Sigmoid colon (tissue), 7 donors: ENCODE measurements at places on chromosomes 7 and 10. TPM values are rescaled to one million over a fixed set of nuclear protein-coding genes. Genes with fewer than 3 reads are reported as not detected.

DNA sequence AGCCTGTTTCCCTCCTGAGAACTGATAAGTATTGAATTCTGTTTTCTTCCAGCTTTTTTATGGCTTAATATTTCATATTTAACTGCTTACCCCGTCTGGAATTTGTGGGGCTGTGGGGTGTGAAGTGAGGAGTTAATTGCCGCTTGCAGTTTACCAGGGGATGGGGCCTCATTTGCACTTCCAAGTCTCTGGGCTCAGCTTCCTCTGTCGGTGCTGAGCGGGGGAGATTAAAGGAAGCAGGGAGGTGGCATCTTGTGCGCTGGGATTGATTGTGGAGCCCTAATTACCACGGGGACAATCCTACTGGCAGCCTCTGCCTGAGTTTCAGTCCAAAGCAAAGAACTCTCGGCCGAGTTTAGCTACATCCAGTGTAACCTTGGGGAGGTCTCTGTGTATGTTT lies 33.4 kb downstream of the ELFN1 start:
- no peak for DNase-seq

- no peak for DNase-seq
Observed at GRCh38 chr7:76057813-76058145, 9.9 kb downstream of the MDH2 start.

The AKR1C1 gene
- total RNA-seq = 14.6 TPM

DNA sequence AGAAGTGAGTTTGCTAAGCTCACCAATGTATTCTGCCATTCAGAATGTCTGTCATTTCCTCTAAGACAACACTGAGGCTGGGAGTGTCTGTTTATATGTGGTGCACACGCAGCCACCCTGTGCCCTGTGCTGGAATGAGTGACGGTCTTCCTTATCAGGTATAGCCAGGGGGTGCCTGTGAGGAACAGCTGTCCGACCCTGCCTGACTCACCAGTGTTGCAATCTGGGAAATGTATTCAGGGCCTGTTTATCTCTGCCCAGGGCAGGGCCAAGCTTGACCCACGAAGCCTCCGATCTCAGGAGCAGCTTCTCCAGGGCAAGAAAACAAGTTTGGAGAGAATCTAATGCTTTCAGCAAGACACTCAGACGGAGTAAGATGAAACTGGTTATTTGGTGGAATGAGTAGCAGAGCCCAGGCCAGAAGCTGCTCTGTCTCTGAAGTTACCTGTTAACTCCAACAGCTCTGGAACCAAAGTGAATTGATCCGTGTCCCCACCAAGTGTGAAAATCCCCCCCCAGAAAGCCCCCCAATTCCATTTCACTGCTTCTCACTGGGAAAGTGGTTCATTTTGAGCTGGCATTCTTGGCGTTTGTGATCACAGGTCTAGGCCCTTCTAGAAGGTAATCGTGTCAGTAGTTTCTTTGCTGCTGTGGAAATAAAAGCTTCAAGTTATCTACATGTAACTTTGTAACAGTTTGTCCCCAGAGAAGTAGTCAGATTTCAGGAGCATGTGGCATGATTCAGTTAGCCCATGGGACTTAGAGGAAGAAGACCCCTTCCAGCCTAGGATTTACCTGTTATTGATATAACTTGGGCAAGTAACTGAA lies 6.1 kb upstream of the UBE2H start:
- DNase-seq = peak; percentile 59

- no peak for DNase-seq
Observed at GRCh38 chr7:42445691-42446090, 208.7 kb upstream of the GLI3 start.

DNA sequence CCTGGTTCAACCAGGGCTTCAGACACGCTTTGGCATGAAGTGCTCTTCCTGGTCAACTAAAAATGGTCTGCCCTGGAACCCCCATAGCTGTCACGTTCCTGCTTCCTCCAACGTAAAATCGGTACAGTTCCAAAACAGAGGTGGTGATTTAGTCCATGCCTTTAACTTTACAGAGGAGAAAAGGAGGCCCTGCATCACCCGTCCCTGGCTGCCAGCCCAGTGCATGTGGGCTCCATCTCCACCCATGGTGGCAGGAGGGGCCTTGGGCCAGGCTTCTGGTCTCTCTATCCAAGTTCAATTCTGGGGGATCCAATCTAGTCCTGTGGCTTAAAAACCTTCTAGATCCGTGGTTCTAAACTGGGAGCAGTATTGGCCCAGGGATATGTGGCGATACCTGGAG lies 18.7 kb downstream of the ECHDC3 start:
- no peak for DNase-seq

The RAPGEF5 gene
- total RNA-seq = 17.4 TPM

DNA sequence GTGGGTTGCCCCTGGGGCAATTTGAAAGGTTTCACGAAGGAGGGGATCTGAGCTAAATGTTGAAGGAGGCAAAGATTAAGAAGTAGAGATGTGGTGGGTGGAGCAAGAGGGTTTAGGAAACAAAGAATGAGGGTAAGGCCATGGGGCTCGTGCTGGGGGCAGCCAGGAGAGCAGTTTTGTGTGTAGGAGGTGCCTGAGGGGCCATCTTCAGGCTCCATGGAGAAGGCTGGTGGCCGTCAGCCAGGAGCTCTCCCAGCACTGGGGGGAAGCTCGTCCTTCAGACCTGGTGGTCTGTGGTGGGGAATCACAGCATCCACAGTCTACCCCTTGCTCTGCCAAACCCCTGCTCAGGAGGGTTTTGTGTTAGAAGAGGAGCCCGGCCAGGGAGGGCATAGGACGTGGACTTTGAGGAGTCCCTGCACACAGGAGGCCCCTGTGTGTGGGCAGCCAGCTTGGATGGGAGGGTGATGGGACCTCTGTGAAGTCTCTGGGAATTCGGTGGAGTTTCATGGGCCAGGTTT lies 11.8 kb upstream of the CXCL12 start:
- DNase-seq = peak; percentile 32

The GIMAP7 gene
- total RNA-seq = 15.1 TPM

DNA sequence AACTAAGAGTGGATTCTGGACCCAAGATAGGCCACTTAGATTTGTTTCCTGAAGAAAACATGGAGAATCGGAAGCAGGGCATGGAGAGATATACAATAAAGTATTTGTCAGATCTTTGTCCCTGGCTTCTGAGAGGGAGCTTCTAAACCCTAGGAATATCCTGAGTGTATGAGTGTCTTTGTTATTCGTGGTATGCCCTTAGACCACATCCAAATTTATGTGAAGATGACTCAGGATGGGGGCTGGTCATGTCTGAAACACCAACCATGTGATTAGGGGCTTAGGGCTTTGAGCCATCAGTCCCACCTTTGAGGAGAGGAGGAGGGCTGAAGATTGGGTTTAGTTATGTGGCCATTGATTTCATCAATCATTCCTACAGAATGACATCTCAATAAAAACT lies 69.7 kb upstream of the PLPP4 start:
- no peak for DNase-seq

- DNase-seq = no peak
Observed at GRCh38 chr10:114058297-114058696, 14.6 kb downstream of the ADRB1 start.

GRCh38 chr7:79034730-79035129 lies 418.7 kb downstream of the MAGI2 start:
- DNase-seq = no peak

DNA sequence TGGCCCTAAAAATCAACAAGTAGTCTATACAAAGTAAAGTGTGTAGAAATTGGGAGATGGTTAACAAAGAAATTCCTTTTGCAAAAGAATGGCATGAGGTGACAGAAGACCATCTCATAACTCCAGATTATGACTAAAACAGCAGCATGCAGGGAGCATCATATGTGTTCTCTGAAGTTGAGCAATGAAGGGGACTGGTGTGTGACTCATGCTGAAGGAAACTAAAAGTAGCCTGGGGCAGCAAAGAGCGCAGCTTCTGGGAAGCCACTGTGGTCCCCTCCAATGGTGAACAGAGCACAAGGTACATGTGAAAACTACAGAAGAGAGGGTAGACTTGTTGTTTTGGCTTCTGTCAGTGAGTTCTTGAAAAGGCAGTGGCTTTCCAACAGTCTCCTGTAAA lies 133.4 kb downstream of the MACC1 start:
- DNase-seq = peak; percentile 74

GRCh38 chr10:114565066-114565465 lies 93.0 kb downstream of the ABLIM1 start:
- DNase-seq = no peak

- DNase-seq = no peak
Observed at GRCh38 chr10:13404305-13404759, 56.2 kb upstream of the SEPHS1 start.

DNA sequence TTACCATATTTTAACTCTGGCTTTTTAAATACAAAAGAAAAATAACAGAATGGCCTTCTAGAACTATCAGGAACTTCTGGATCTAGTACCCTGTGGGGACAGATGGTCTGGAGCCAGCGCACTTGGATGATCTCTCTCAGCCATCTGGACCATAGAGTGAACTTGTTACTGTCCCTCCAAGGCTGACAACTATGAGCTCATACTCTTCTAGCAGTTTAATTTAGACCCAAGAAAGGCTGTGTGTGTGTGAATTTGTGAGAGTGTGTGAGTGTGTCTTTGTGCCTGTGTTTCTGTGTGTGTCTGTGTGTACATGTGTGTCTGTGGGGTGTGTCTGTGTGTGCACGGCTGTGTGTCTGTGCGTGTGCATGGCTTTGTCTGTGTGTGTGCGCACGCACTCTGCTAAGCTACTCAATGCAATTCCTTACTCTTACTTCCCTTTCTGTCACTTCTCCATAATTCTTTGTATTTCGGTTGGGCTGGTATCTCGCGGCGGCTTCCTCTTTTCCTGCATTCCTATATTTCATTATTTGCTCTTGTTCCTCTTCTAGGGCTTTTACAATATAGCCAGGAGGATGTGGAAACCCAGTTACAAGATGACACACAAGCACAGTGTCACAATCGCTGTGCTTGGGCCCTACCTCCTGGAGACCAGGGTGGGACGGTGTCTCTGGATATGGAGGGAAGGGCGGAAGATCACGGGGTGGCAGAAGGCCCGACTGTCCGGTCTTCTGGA lies 51.9 kb downstream of the IKZF1 start:
- peak; percentile 71 for DNase-seq

- DNase-seq = no peak
Observed at GRCh38 chr10:106267591-106267990, 896.9 kb downstream of the SORCS1 start.

GRCh38 chr10:71394926-71395562 lies 1.7 kb upstream of the CDH23 start:
- no peak for DNase-seq

- no peak for DNase-seq
Observed at GRCh38 chr10:7787150-7787856, 490 bp downstream of the KIN start.

The GRM3 gene
- total RNA-seq = not detected

DNA sequence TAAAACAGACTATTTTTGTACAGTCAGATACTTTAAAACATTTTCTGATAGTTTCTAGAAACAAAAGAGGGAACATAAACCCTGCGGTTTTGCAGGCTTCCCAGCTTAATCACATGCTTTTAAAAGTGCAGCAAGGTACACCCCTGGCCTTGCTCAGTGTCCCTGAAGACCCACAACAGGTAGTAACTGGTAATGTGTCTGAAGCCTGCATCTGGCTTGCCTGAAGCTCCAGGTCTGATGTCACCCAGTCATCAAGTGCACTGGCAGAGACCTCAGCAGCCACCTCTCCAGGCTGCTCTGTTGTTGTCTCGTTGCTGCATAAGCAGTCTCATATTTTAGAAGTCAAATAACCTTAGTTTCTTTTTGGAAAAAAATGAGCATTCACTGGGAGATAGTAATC lies 376.1 kb upstream of the MTPN start:
- DNase-seq = no peak

- no peak for DNase-seq
Observed at GRCh38 chr7:157003756-157004520, 6.5 kb downstream of the MNX1 start.

GRCh38 chr7:63925626-63926460 lies 72.8 kb upstream of the ZNF722 start:
- DNase-seq = peak; percentile 82

DNA sequence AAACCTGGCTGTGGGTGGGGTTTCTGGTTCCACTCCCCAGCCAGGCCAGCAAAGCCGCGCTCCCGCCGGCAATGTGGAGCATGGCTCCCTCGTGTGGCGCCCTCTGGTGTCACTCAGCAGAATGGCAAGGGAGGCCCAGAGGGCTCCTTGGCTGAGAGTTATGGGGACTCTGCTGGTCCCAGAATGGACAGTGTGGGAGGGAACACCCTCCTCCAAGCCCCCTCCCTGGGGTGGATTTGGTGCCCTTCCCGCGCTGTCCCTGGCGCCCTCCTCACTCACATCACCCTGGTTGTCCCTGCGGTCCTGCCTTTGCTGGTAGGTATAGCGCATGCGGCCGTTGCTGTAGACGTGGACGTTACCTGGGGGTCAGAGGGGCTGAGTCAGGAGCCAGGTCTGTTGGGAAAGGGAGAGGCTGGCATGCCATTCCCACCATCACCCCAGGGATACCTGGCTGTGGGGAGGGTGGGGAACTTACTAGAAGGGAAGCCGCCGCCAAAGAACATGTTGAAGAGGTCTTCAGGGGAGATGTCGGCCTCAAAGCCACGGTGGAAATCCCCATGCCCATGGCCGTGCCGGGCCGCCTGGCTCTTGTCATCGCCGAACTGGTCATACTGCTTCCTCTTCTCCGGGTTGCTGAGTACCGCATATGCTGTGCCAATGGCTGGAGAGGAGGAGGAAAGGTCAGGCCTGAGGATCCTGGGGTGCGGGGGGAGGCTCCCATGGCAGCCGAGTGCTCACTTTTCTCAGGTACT lies 14.0 kb downstream of the DNAJB12 start:
- no peak for DNase-seq

The NSUN5 gene
- total RNA-seq = 21.6 TPM

The CLRN3 gene
- total RNA-seq = not detected

DNA sequence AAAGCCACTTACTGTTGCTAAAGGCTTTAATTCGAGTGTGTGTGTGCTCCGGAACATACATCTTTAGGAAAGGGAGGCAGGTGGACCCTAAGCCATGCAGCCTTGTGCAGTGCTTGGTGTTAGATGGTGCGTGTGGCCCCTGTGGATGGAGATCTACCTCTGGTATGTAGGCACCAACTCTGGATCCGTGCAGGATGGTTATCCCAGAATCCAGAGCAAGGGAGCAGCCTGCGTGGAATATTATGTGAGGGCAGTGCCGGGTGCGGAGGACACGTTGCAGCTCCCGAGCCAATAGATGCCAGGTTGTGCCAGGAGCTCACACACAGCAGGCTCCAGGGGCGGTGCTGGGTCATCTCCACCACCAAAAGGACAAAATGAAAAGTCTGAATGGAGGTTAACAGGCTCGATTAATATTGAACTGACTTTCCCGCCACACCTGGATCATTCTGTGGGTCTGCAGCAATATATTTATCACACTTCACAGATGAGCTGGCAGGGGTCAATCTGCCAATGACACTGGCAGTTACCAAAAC lies 143.0 kb upstream of the NPS start:
- DNase-seq = peak; percentile 35

The TMEM270 gene
- total RNA-seq = not detected

The NPS gene
- not detected for total RNA-seq

DNA sequence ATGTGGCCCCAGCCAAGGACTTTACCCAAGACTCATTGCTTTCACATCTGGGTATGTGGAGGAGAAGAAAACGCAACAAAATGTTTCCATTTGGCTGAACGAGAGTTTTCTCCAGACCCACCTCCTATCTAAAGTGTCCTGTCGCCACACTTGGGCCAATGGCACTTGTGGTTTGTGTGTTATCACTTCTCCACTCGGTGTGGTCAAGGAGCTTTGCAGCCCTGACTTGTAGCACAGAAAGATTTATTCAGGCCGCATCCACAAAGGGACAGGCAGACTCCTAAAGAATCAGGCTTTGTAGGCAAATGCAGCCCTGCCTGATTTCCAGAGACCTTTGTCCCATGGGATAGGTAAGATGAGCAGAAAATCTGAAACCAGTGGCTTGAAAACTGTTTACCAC lies 12.8 kb upstream of the LRRC4 start:
- no peak for DNase-seq

- no peak for DNase-seq
Observed at GRCh38 chr7:37363536-37364491, 84.8 kb downstream of the ELMO1 start.

The OPALIN gene
- not detected for total RNA-seq
